NCI-H1694 (cell line): ENCODE measurements at places on chromosomes 6 and 20.

GRCh38 chr6:111677249-111677990, 71.7 kb upstream of the TRAF3IP2 start:
- DNase-seq, result no peak

GRCh38 chr6:5617179-5617578, 355.9 kb downstream of the FARS2 start:
- DNase-seq, result no peak

GRCh38 chr20:49758781-49759180, 45.1 kb upstream of the B4GALT5 start:
- no peak for DNase-seq

DNA sequence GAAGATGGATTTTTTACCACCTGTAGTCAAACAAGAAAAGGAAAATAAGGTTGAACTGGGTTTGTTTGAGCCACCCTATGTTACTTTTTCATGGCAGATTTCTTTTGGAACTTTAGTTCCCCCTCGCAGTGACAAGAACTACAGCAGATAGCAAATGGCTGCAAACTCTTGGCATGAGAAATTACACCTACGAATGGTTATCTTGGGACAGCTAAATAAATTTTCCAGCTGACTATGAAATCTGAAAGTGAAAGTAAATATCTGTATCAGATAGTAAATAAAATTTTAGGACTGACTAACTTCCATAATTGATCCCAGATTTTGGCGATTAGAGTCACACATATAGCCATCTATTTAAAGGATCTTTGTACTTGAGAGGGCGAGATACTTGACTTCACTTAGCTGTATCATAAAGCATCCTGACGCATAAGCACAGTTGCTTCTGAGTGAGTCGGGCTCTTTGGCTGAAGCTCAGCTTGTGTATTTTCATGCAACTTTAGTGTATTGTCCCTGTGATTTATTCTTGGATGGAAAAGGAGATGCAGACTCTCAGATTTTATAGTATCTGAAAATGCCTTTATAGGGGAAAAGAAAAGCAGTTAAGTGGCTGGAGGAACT, 125.3 kb upstream of the B3GAT2 start:
- DNase-seq, result no peak

- no peak for DNase-seq
Measured at GRCh38 chr6:3490625-3490980, 33.8 kb upstream of the SLC22A23 start.

DNA sequence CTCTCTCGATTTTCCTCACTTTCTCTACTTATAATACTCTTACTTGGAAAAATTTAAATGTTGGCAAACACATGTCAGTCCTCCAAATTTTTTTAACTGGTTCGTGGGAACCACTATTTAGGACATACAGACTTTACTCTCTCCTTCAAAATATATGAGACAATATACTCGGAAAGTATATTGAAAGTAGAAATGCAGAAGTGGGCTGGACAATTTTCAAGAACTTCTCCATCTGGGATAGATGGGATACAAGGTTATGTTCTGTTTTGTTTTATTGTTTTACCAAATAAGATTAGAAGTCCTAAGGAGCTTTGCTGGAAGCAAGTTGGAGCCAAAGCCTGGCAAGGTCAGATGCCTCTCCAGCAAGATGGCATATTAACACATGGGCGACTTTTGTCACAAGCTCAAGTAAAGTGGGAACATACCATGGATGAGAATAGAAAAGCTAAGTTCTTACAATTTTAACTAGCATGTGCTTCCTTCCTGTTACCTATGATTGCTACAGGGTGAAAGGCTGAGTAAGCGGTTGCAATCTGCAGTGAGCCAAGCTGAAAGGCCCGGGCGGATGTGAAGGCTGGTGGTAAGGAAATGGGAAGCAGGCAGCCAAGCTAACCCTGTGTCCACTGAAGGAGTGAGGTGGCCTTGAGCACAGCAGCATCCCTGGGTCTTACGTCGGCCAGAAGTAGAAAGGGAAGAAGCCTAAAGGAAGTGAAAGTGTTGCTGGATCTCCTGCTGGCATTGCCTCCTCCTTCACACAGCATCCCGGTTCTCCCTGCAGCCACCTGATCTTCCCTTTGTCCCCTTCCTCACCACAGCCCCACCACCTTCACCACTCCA, 7.1 kb downstream of the MAP3K5 start:
- DNase-seq, result no peak

DNA sequence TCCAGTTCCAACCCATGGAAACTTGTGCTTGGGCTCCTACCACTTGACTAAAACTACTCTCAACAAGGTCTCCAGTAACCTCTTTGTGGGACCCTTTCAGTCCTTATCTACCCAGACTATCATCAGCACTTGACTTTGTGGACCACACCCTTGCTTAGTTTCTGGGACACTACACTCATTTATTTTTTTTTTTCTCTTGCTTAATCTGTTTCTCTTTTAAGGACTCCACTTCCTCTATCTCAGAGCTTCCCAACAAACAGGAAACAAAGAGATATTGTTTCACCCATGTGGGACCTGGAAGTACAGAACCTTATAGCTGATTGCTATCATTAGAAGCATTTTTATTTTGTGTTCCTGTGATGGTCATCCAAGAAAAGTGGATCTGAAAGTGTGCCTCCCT, 28.8 kb upstream of the ME1 start:
- no peak for DNase-seq

DNA sequence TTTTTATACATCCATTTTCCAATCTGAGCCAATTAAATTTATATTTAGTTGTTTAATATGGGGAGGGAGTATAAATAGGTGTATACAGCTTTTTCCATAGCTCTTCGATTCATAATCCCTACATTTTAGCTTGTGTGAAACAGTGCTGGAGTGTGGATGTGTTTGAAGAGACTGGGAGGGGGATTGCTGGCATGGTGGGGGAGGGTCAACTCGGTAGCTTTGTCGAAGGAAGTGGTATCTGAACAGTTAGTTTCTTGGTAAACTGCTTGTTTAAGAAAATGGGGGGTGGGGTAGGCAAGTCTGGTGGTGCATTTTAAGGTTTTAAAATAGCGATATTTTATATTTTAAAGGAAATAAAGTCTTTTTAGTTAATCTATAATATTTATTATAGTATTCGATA, 1.4 kb upstream of the LIN28B start:
- DNase-seq, result no peak
